ENCODE measurements at places on chromosomes 16 and 17.

- no peak for DNase-seq
Measured at GRCh38 chr17:35791681-35792350, 3.6 kb downstream of the MMP28 start.

DNA sequence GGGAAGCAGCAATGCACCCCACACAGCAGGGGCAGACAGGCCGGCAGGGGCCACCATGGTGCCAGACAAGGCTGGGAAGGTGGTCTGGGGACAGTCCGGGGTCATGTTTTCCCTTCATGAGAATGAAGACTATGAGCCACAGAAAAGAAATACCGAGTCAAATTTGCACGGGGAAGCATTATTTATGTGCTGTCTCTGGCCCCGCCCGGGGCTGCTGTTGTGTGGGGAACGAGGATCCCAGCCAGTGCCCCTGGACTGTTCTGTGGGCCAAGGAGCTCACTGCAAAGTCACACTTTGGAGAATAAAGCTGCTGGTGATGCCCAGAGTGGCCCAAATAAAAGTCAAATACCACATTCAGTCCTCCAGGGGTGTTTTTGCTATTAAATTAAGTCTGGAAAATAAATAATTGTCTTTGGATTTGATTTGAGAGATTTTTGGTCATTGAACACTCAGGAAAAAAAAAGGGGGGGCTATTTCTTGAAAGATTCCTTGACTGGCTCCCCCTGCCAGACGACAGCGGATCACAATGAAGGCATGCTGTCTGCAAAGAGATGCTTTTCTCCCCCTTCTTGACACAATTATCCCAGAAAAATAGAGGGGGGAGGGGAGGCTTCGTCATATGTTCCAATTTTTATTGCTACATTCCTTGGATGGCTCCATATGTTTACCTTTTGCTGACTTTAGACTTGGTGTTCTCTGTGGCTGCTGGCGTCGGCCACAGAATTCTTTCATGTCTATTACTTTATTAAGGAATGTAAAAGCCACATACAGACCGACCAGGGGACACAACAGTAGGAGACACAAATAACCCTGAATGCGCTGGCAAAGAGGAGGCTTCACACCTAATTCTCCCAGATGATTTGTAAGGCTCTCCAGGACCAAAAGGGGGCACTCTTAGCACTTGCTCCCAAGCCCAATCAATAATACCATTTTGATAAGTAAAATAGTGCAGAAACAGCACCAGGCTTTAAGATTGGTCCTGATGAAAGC is 27.1 kb upstream of the ANKFN1 start:
- peak; percentile 13 for DNase-seq

GRCh38 chr16:85162478-85163277 is 50.4 kb upstream of the CIBAR2 start:
- peak; percentile 57 for DNase-seq

- DNase-seq: no peak
Measured at GRCh38 chr17:36715951-36716350, 114.6 kb downstream of the MRM1 start.

GRCh38 chr17:42230225-42230624 is 35.9 kb upstream of the GHDC start:
- DNase-seq: no peak

- no peak for DNase-seq
Measured at GRCh38 chr17:9239793-9240658, 218.7 kb downstream of the NTN1 start.

DNA sequence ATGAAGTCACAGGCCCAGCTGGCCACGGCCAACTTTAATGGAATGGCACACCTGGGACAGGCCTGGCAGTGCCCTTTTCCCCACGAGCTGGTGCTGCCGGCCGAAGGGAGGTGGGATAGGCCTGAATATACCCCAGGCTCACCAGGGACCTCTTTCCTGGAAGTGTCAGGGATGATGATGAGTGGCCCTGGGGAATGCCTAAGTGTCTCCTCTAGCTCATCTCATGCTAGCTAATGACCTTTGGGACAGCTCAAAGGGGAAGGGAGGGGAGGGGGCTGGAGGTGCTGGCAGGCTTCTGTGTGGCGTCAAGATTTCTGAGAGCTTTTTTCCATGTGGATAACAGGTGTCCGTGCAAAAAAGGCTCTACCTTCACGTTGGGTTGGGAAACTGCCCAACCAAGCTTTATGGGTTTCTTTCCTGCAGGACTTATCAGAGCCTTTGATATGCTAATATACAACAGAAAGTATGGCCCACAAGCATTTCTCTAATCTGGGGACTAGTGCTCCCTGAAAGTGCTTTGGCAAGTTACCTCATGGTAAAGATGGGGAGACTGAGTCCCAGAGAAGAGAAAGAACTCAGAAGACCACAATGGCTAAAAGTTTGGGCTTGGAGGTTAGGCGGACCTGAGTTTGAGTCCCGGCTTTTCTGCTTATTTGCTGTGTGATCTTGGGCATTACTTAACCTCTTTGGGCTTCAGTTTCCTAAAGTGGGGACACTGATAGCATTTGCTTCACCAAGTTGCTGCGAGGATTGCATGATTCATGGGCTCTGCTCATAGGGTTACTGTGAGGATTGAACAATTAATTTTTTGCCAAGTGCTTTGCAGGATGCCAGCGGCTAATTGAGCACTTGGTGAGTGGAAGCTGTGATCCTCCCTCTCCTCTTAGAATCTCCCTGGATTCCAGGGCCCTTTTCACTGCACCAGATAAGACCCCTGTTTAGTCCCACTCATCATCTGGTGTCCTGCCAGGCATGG is 14.0 kb downstream of the ADGRG1 start:
- no peak for DNase-seq

- peak; percentile 57 for DNase-seq
Measured at GRCh38 chr17:59406808-59407381, 75.4 kb downstream of the YPEL2 start.

- DNase-seq: no peak
Measured at GRCh38 chr16:79284766-79285165, 315.8 kb downstream of the MAF start.

DNA sequence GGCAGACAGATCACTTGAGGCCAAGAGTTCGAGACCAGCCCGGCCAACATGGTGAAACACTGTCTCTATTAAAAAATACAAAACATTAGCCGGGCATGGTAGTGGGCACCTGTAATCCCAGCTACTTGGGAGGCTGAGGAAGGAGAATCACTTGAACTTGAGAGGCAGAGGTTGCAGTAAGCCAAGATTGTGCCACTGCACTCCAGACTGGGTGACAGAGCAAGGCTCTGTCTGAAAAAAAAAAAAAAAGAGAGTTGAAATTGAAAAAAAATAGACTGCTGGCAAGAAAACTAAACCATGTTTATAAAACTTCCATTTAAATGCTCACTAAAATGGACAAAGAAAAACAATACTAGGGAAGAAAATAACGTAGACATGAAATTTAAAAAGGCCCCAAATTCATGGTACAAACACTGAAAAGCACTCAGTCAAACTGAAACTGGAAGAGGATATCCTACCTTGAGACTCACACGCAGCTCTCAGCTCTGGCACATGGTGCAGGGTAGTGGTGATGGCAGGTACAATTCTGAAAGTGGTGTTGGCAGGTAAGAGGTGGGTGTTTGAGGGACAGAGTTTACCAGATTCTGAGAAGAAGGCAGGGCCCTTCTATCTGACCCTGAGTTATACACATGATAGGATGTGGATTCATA is 19.3 kb downstream of the CNTROB start:
- DNase-seq: no peak

DNA sequence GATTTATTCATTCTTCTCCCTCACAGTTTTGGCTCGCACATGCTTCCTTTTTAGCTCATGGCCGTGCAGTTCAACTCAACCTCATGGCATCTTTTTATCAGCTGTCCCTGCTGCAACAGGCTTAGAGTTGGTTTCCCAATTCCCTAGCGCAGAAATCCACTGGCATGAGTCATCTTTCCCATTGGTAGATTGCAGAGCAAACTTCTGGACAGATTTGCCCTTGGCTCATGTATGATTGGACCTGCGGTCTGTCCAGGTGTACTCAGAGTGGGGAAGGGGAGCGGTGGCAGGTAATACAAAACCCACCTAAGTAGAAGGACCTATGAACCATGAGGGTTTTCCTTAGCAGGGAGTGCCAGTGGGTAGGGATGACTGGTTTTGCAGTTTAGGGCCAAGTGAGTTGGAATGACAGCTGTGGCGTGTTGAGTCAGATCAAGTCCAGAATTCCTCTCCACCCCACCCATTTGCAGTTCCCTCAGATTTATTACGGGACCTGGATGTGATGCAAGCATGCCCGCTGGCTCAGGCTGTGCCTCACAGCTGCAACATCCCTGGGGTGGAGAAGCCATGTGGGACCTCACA is 584.7 kb downstream of the WWOX start:
- DNase-seq: no peak

- no peak for DNase-seq
Measured at GRCh38 chr17:82815790-82816305, 24.0 kb downstream of the ZNF750 start.
